ENCODE measurements at places on chromosomes 7 and 10. TPM values are rescaled to one million over a fixed set of nuclear protein-coding genes. Genes with fewer than 3 reads are reported as not detected.

Gene SPAM1
- total RNA-seq, result not detected

Gene PUS7
- total RNA-seq, result 12.8 TPM

Gene WIPF3
- under 0.01 TPM for total RNA-seq

Gene MYO3A
- total RNA-seq, result not detected

Gene LLCFC1
- not detected for total RNA-seq

Gene PDZD7
- total RNA-seq, result 1.1 TPM

Gene ADAM12
- total RNA-seq, result 23.6 TPM
